ENCODE measurements at places on chromosomes 6 and 20.

GRCh38 chr6:130796313-130796905, 30.8 kb upstream of the SMLR1 start:
- H3K4me3 ChIP-seq, result no peak overlapping the region
- DNase-seq, result peak; percentile 37
- no peaks in the 10 kb centered on the region for H3K27me3 ChIP-seq
- no peaks in the 10 kb centered on the region for H3K36me3 ChIP-seq

GRCh38 chr20:20850407-20850806, 138.0 kb upstream of the RALGAPA2 start:
- H3K4me3 ChIP-seq, result no peak overlapping the region
- no peak overlapping the region for H3K27ac ChIP-seq
- no peak for DNase-seq
- H3K36me3 ChIP-seq, result no peaks in the 10 kb centered on the region
- no peaks in the 10 kb centered on the region for H3K27me3 ChIP-seq
- H3K4me1 ChIP-seq, result no peaks in the 10 kb centered on the region

DNA sequence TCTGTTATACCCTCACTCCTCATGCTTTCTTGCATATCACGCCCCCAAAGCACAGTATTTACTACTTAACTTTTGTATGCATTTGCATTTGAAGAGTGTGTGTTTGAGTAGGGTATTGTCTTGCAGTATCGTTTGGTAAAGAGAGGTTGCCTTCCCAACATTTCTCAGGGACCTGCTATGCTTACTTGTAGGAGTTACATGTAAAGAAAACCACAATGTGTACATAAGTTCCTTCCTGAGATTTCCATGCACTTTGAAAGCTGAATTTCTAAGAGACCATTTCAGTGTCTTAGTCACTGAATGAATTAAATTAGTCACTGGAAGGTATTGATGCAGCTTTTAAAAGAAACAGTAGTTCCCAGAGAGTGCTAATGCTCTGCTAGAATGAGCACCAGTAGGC, 159.3 kb upstream of the LAMA2 start:
- no peaks in the 10 kb centered on the region for H3K27me3 ChIP-seq
- H3K27ac ChIP-seq, result no peak overlapping the region
- no peak overlapping the region for H3K4me3 ChIP-seq
- H3K4me1 ChIP-seq, result no peaks in the 10 kb centered on the region
- no peak for DNase-seq
- H3K36me3 ChIP-seq, result no peaks in the 10 kb centered on the region

DNA sequence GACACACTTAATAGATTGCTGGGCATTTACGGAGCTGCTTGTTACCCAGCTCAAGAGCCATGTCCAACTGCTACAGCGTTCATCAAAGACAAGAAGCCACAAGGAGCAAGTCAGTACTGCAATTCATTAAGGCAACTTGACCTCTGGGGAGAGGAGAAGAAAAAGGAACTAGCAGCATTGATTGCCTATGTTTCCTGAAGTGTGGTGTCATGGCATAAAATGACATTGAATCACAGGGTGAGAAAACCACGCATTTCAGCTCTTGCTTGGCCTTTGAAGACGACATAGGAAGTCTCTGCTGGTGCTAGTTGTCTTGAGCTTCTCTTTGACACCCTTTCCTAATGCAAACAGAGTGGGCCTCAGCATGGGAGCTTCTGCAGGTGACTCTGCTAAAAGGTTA, 139.1 kb downstream of the CDH26 start:
- H3K27ac ChIP-seq, result no peak overlapping the region
- H3K27me3 ChIP-seq, result no peaks in the 10 kb centered on the region
- H3K4me3 ChIP-seq, result no peak overlapping the region
- no peaks in the 10 kb centered on the region for H3K36me3 ChIP-seq
- DNase-seq, result no peak
- no peaks in the 10 kb centered on the region for H3K4me1 ChIP-seq

DNA sequence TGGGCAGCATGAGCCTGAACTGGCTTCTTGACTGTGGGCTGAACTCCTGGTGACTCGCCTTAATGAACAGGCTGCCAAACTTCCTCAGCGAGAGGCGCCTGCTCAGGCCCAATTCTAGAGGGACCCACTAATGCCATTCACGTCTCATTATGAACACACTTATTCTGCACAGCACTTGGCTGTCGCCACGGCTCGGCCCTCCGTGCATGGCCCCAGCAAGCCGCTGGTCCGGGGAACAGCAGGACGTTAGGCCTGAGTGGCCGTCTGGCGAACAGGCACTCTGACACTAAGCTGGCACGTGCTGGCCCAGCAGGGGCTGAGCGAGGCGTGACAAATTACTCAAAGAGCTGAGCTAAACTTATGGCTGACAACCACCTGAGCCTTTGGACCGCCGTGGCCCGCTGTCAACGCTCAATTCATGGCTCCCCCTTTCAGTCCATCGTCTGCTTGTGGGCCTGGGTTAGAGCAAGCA, 45.9 kb downstream of the INSM1 start:
- peaks cover 3% of the 10 kb centered on the region for H3K4me1 ChIP-seq
- DNase-seq, result peak; percentile 37
- H3K36me3 ChIP-seq, result no peaks in the 10 kb centered on the region
- H3K4me3 ChIP-seq, result no peak overlapping the region
- no peak overlapping the region for H3K27ac ChIP-seq

DNA sequence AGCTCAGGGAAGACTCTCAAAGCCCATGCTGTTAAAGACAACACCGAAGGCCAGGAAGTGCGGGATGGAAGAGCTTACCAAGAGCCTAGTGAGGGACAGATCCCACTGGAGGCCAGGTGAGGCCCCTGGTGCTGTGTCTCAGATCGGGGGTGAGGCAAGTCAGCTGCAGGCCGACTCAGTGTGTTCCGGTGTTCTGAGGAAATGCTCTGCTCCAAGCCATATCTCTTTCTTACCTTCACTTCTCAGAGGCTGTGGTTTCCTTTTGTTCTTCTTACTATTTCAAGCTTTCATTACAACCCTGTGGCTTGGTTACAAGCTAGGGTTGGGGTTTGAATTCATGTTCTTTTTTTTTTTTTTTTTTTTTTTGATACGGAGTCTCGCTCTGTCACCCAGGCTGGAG, 114.3 kb upstream of the ZFP64 start:
- no peaks in the 10 kb centered on the region for H3K4me1 ChIP-seq
- no peak for DNase-seq
- H3K27me3 ChIP-seq, result no peaks in the 10 kb centered on the region
- no peak overlapping the region for H3K27ac ChIP-seq
- H3K36me3 ChIP-seq, result no peaks in the 10 kb centered on the region
- no peak overlapping the region for H3K4me3 ChIP-seq

DNA sequence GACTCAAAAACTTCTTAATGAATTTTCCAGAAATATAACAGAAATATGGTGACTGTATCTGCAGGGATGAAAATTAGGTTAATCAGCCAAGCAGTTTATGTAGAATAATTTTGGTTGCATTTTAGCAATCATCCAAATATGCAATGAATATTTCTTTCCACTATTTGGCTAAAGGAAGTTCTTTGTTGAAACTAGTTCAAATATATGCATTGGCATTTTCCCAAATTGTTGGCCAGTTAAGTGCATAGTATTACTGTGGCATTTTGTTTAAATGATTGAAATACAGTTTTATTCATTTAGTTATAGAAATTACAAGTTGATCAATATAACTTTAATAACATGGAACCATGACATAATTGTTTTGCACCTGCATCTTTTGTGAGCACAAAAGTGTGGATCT, 115.5 kb downstream of the DOK5 start:
- DNase-seq, result no peak
- H3K27me3 ChIP-seq, result no peaks in the 10 kb centered on the region
- H3K27ac ChIP-seq, result no peak overlapping the region
- no peaks in the 10 kb centered on the region for H3K36me3 ChIP-seq
- no peak overlapping the region for H3K4me3 ChIP-seq

GRCh38 chr6:56691286-56691595, 48.6 kb upstream of the DST start:
- H3K27ac ChIP-seq, result no peak overlapping the region
- no peak for DNase-seq
- no peaks in the 10 kb centered on the region for H3K36me3 ChIP-seq
- H3K4me3 ChIP-seq, result no peak overlapping the region
- peaks cover 2% of the 10 kb centered on the region for H3K4me1 ChIP-seq

DNA sequence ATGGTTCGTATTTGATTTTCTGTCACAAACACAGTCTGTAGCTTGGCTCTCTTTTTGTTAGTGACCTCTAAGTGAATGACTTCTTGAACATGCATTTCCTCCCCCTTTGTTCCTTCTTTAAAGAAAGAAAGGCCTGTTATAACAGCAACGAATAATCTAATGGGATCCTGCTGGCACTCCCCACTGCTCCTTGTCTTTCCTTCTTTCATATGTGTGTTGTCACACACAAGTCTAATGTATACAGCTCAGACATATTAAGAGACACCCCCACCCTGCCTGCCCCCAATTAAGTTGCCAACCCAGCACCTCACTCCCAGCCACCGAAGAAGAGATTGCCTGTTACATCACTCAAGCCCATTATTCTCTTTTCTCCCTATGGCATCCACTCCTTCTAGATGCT, 4.9 kb upstream of the SAMD5 start:
- H3K4me3 ChIP-seq, result no peak overlapping the region
- no peak overlapping the region for H3K27ac ChIP-seq
- no peaks in the 10 kb centered on the region for H3K36me3 ChIP-seq
- DNase-seq, result no peak
- H3K4me1 ChIP-seq, result peaks cover 3% of the 10 kb centered on the region

DNA sequence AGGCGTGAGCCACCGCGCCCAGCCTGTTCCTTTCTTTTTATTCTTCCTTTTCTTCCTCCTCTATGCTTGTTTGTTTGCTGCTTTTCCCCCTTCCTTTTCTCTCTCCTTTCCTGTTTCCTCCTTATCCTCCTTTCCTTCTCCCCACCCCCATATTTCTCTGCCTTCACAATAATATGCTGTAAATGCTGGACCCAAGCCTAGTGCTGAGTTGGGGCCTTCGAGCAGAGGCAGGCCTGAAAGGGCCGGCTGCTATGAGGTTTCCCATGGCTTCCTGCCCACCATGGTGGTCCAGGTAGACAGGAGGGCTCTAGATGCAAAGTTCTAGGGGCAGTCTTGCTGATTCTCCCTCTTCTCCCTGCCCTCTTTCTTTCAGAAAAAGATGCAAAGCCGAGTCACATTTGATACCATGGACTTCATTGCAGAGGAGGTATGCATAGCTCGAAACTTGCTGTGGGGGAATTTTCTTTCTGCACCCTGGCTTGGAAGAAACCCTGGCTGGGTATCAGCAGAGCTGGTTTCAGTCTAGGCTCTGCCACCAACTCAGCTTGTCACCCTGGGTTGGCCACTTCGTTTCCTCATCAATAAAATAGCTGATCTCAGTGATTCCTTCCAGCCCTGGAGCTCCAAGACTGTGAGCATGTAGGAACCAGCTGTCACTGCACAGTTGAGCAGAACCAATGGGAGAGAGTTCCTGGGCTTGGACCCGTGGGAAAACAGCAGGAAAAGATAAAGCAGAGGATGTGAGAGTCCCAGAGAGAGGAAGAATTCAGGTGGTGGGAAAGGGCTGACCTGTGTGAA, 7.4 kb downstream of the CNBD2 start:
- no peaks in the 10 kb centered on the region for H3K27me3 ChIP-seq
- DNase-seq, result no peak
- no peak overlapping the region for H3K4me3 ChIP-seq
- no peaks in the 10 kb centered on the region for H3K36me3 ChIP-seq
- H3K4me1 ChIP-seq, result no peaks in the 10 kb centered on the region

DNA sequence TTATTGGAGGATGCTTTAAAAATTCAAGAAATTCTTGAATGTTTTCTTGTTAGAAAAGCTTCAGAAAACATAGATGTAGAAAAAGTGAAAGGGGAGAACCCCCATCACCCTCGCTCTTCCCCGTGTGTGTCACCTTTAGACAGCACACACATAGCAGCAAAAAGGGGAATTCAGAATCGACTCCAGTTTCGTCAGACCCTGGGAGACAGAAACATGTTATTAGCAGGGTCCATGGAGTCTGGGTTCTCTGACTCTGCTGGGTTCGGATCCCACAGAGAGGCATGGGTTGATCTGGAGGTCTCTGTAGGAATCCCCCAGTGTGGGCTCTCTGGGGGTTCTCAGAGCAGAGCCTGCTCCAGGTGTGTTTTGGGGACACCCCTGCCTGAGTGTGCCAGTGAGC, 43.7 kb downstream of the ARHGAP40 start:
- DNase-seq, result no peak
- no peak overlapping the region for H3K27ac ChIP-seq
- H3K4me1 ChIP-seq, result no peaks in the 10 kb centered on the region
- H3K36me3 ChIP-seq, result peaks cover 6% of the 10 kb centered on the region
- H3K27me3 ChIP-seq, result no peaks in the 10 kb centered on the region
- no peak overlapping the region for H3K4me3 ChIP-seq

GRCh38 chr6:134379076-134379475, 61.2 kb upstream of the SGK1 start:
- H3K4me1 ChIP-seq, result no peaks in the 10 kb centered on the region
- DNase-seq, result peak; percentile 82
- H3K4me3 ChIP-seq, result no peak overlapping the region
- H3K27me3 ChIP-seq, result no peaks in the 10 kb centered on the region
- no peak overlapping the region for H3K27ac ChIP-seq

DNA sequence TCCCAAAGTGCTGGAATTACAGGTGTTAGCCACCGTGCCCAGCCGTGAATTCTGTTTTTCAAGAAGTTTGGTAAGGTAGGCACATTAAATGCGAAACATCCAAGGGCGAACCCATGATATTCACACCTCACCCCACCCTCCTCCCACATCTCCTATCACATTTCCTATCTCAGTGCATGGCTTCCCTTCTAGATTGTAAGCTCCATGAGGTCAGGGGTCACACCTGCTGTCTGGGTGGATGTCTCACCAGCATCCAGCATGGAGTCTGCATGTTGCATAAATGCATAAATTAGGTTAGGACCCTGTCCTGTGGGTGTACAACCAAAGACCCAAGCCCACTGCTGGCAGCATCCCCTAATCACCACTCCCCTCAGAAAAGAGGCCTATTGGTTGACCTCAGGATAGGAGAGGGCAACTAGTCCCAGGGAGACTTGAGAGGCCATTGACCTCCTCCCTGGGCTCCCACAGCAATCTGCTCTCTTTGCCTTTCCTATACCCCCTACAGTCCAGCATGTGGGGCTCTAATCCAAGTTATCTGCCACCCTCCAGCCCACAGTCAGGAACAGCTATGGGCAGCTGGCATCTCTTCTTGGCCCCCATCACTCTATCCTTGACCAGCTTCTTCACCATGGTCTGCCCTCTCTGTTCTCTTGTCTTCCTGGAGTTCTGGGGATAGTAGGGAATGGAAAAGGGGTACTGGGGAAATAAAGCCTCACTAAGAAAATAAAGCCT, 4.2 kb downstream of the PRRT1 start:
- H3K36me3 ChIP-seq, result no peaks in the 10 kb centered on the region
- H3K27me3 ChIP-seq, result no peaks in the 10 kb centered on the region
- no peak overlapping the region for H3K27ac ChIP-seq
- DNase-seq, result no peak

GRCh38 chr20:48307277-48307676, 520.5 kb downstream of the PREX1 start:
- no peaks in the 10 kb centered on the region for H3K4me1 ChIP-seq
- peak; percentile 49 for DNase-seq
- H3K27ac ChIP-seq, result no peak overlapping the region
- H3K4me3 ChIP-seq, result no peak overlapping the region
- no peaks in the 10 kb centered on the region for H3K27me3 ChIP-seq

GRCh38 chr6:111474106-111474505, 8.9 kb downstream of the REV3L start:
- DNase-seq, result no peak
- no peak overlapping the region for H3K27ac ChIP-seq
- no peaks in the 10 kb centered on the region for H3K36me3 ChIP-seq
- H3K4me1 ChIP-seq, result peaks cover 8% of the 10 kb centered on the region
- H3K27me3 ChIP-seq, result no peaks in the 10 kb centered on the region

Measured in mesendoderm (in vitro differentiated cells).